ENCODE measurements at places on chromosomes 4 and X. TPM values are rescaled to one million over a fixed set of nuclear protein-coding genes. Genes with fewer than 3 reads are reported as not detected.

Gene USP17L13
- not detected for polyA plus RNA-seq

Gene AP1AR
- polyA plus RNA-seq = 3.3 TPM

Gene TLR1
- polyA plus RNA-seq = 0.05 TPM

Gene CENPVL1
- polyA plus RNA-seq = not detected

Gene CXorf49
- polyA plus RNA-seq = not detected

Gene CLNK
- polyA plus RNA-seq = not detected

Gene NHSL2
- 7.9 TPM for polyA plus RNA-seq

Gene GC
- polyA plus RNA-seq = not detected

Gene FANCB
- 0.78 TPM for polyA plus RNA-seq

Gene SPARCL1
- not detected for polyA plus RNA-seq

Gene NPY1R
- polyA plus RNA-seq = not detected

Gene GPR50
- not detected for polyA plus RNA-seq

Gene MAGEC1
- polyA plus RNA-seq = not detected

Gene TCEAL4
- polyA plus RNA-seq = 44.1 TPM

Gene MAGEA2
- polyA plus RNA-seq = not detected

Gene CXorf65
- not detected for polyA plus RNA-seq

Gene PHKA1
- 1.5 TPM for polyA plus RNA-seq

Gene CLDN34
- not detected for polyA plus RNA-seq

Gene MTHFD2L
- 1.7 TPM for polyA plus RNA-seq

Gene RAB40AL
- polyA plus RNA-seq = 0.39 TPM

Gene ARSJ
- polyA plus RNA-seq = 18.4 TPM

All from BJ (cell line).